Right renal pelvis (tissue), 4 donors: ENCODE measurements at places on chromosomes 3 and 15. TPM values are rescaled to one million over a fixed set of nuclear protein-coding genes. Genes with fewer than 3 reads are reported as not detected.
A peak's percentile ranks its signal among the peaks of the same experiment; 100 is the strongest.

GOLIM4 gene
- polyA plus RNA-seq, result 87.2 TPM

AVEN gene
- 15.9 TPM for polyA plus RNA-seq

HESX1 gene
- polyA plus RNA-seq, result 3.8 TPM

SLC24A1 gene
- polyA plus RNA-seq, result 20.5 TPM

EXD1 gene
- polyA plus RNA-seq, result not detected

MORC1 gene
- 0.82 TPM for polyA plus RNA-seq

NPAP1 gene
- polyA plus RNA-seq, result 0.24 TPM

ATP13A5 gene
- 0.20 TPM for polyA plus RNA-seq

BCL2A1 gene
- not detected for polyA plus RNA-seq

DNA sequence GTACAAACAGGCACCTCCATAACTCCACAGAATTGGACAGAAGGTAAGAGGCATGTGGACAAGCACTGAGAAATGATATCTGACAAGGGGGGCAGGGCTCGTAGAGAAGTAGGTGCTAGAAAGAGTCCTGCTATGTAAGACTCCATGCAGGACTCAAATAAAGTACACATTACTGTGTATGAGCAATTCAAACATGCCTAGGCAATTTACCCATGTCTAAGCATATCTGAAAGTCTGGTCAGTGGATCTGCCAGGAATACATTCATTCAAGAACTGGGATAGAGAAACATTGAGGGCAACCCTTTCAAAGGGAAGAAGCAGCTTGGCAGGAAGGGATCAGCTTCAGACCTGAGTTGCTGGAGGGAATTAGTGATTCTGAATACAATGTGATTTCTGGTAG is 174.1 kb upstream of the MCTP2 start:
- no peak for DNase-seq

- DNase-seq, result no peak
These were observed 83.1 kb downstream of the GAP43 start for GRCh38 chr3:115706311-115706829.

DNA sequence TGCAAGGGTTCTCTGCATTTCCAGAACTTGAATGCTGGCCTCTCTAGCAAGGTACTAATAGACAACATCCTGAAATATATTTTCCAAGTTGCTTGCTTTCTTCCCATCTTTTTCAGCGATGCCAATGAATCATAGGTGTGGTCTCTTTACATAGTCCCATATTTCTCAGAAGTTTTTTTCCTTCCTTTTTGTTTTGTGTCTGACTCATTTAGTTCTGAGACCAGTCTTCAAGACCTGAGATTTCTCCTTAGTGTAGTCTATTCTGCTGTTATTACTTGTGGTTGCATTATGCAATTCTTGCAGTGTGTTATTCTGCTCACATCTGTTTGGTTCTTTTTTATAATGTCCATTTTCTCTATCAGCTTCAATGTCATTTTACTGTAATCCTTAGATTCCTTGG is 1265.0 kb upstream of the ALCAM start:
- no peak for DNase-seq

DNA sequence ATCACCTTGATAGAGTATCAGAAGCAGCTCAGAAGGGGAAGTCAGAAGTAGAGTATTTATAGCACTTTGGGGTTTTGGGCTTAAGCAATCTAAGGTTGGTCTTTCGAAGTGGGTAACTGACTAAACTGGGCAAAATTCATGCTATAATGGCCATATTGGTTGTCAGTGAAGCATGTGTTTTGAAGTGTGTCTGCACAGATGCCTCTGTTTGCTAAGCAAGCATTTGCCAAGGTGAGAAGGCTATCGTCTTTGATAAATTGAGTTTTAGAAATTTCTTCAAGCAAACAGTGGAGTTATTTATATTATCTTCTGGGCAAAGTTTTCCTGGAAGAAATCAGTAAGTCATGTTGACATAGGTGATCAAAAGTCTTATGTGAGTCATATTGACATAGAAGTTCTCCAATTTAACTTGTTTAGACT is 412.8 kb upstream of the TGFBR2 start:
- DNase-seq, result no peak

GRCh38 chr3:186414735-186415419 is 52.8 kb upstream of the DGKG start:
- no peak for DNase-seq

- DNase-seq, result no peak
These were observed 280.6 kb downstream of the LPP start for GRCh38 chr3:188434594-188434993.

GRCh38 chr3:16055606-16056211 is 118.8 kb upstream of the GALNT15 start:
- no peak for DNase-seq

GRCh38 chr3:140285380-140285779 is 350.4 kb downstream of the CLSTN2 start:
- no peak for DNase-seq

- no peak for DNase-seq
These were observed 888.3 kb downstream of the TUSC7 start for GRCh38 chr3:117597865-117598264.

DNA sequence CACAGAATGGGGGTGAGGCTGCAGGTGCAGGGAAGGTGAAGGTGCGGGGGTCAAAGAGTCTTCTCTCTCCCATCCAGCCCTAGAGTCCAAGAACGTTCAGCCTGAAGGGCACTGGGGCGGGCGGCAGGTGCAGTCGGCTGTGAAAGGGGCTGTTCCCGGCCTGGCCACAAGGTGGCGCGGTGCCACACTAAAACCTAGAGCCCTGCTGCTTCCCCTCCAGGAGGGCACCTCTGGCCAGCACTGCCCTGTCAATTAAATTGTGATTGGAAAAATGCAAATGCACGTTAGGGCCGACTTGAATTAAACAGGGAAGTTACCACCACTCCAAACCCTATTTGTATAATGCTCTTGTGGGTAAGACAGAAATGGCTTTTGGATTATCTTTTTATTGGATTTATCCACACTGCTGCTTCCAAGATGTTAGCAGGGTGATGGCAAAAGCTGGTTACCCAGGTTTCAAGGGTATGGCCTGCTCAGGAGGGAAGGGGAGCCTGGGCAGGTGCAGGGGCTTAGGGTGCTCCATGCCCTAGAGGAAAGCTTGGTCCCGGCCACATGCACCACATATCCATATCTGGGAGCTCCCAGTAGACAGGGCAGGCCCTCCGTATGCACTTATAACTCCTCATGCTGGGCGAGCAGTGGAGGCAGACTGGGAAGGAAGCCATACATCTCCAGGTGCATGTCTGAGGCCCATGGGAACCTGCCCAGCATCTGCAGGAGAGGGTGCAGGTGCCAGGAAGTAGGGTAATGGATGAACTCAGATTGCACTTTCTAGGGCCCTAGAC is 119.8 kb downstream of the ADCY5 start:
- peak; percentile 64 for DNase-seq

DNA sequence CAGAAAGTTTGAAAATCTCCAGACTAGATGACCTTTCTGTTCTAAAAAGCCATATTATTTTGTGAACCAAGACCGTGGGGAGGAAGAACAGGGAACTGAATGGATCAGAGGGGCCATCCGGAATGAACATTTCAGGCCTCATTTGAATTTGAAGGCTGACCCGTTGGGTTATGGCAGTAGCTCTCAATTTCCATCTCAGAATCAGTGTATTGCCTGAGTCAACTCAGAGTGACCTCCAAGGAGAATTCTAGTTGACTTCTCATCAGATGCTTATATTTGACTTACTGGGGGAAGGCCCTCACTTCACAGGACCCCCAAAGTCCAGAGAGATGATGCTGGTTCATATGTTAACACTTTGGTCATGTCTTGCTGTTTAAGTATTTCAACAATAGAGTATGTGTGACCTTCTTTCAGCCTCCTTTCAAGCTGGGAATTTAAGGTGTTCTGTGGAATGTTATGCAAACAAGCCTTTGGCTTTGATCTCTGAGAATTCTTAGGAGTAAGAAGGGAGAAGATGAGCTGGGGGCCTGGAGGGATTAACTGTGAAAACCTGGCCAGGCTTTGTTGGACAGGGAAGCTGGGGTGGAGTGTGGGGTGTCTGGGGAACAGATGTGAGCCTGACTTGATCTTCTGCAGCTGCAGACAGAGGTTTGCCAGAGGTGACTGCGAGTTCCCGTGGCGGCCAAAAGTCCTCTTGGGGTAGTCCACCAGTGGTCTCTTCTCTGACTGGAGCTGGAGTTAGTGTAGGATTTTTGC is 111.2 kb upstream of the RGMA start:
- no peak for DNase-seq

GRCh38 chr15:78982736-78983135 is 37.9 kb upstream of the CTSH start:
- DNase-seq, result no peak

DNA sequence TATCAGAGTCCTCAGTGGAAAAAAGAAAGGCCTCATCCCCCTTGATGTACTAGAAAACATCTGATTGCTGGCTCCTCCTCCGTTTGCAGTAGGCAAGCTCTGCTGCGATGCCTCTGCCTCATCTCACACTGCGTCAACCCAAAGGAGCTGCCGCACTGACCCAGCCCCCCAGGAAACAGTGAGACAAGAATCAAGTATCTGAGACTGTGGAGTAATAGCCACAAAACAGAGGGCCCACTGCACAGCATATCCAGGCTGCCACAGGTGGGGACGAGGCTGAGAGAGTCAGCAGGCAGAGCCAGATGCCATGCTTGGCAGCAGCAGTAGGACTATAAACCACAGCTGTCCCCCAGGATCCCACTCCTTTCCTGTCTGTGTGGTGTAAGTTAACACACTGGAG is 165.9 kb downstream of the STAC start:
- DNase-seq, result no peak

DNA sequence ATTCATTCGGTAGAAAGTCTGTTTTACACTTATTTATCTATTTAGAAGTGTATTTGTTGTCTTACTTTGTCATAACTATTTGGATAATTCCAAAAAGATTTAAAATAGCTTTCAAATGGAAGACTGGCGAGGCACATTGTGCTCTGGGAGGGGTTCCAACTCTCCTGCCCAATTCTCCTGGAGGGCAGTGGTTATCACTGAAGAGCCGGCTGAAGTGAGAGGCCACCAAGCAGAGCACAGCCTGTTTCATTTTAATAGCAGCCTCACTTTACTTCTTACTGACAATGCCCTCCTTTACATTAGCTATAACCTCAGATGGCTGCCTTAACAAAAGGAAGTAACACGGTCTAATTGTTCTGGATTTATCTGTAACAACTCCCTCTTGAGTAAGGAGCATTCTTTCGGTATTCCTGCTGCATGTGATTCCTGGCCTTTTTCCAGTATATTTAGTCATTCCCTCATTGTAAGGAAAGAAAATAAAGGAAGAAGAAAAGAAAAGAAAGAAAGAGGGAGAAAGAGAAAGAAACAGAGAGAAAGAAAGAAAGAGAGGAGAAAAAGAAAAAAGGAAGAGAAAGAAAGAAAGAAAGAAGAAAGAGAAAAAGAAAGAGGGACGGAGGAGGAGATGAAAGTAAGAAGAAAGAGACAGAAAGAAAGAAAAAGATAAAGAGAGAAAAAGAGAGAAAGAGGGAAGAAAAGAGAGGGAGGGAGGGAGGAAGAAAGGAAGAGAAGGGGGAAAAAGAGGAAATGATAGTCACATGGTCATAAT is 339.8 kb upstream of the WNT5A start:
- no peak for DNase-seq

DNA sequence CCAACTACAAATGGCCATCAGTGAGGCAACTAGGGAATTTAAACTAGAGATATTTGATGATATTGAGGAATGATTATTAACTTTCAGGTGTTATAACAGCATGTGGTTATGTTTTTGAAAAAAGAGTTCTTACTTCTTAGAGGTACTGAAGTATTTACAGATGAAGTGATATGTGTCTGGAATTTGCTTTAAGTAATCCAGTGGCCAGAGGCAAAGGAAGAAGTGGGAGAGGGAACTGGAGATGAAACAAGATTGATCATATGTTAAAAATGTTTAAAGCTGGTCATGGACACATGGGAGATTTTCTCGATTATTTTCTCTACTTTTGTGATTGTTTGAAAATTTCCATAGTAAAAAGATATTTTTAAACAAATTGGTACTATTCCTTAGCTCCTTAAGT is 53.3 kb upstream of the SLCO2A1 start:
- no peak for DNase-seq

- no peak for DNase-seq
These were observed 10.9 kb upstream of the GPR171 start for GRCh38 chr3:151213881-151214280.

DNA sequence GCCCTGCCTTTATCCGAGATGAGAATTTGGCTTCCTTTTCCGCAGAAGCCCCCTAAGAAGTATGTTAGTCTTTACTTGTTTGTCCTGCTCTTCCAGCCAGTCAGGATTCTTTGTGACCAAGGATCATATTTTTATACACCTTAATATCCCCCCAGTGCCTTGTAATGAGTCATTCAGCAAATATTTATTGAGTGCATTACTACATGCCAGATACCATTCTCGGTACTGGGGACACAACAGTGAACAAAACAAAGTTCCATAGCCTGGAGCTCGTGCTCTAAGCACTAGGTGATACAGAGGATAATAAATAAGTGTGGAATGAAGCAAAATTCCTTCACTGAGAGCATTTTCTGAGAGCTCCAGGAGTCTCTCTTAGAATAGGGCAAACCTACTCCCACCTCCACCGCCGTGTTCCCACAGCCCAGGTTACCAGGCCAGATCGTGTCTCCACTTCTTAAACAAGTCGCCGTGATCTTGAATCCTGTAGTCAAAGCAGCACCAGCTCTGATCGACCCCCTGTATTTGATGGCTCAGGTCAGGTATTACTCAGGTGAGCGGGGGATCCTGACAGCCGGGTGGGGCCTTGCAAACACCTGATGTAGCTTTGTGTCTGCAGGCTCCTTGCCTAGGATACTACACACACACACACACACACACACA is 18.5 kb downstream of the TTC21A start:
- no peak for DNase-seq

DNA sequence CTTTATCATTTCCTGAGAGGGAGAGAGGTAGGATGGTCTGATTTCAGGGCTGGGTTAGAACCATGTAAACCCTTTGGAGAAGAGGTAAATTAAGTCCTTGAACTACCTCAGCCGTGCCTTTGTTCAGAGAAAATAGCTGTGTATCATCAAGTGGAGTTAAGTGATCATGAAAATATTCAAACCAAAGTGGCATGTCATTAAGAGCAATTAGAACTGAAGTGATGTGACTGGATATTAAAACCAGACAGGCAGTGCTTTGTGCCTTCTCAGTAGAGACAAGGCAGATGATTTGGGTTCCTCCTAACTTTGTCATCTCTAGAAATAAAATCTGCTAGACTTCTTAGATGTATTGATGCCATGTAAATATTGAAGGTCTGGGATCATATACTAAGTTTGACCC is 171.5 kb downstream of the IL5RA start:
- DNase-seq, result no peak
